ENCODE measurements at places on chromosomes 7 and 10.

DNA sequence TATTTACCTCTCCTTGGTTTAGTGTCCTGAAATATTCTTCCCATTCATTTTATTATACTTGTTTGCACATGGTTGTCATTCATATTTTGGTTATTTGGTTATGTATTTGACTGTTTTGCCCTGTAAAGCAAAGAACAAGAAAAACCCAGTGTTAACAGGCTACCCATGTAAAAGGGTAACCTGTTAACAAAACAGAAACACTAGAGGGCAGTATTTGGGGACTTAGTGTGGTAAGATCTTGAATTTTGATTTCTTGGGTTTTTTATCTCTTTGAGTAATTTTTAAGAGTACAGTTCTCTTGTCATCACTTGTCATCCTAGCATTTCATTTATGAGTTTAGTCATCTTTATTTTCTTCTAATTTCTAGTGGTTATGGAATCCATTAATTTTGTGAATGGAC, 51.3 kb downstream of the POLL start:
- DNase-seq = no peak

GRCh38 chr7:120990468-120991118, 2.1 kb downstream of the CPED1 start:
- DNase-seq = no peak

DNA sequence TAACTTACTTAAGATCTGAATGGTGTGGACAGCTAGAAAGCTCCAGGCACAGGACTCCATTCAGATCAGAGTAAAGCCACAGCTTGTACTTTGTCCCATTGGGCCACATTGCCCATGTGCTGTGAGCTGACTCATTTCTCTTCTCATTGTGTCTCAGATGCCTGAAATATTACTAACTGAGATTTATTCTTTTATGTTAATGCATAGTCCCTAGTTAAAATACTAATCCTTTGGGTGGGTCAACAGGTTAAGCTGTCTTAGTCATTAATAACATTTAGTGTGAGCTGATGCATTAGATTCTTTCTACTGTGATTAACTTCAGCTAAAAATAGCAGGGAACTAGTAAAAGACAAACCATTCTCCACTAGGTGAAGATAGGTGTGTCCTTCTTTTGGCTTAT, 104.7 kb upstream of the ARMC3 start:
- no peak for DNase-seq

DNA sequence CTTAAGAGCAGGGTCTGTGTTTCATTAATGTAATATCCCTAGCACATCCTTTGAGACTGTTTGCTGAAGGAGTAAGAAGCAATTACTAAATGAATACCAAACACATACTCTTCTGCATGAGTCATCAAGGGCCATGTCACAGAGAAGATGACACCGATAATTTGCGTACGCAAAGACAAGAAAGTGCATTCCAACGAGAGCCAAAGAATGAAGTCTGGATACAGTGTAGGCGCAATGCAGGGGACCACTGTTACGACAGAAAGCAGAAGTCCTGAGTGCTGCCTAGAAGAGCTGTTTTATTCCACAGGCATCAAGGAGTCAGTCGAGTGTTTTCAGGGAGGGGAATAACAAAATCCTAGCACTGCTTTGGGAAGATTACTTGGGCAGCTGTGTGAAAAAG, 62.7 kb downstream of the VPS41 start:
- no peak for DNase-seq

DNA sequence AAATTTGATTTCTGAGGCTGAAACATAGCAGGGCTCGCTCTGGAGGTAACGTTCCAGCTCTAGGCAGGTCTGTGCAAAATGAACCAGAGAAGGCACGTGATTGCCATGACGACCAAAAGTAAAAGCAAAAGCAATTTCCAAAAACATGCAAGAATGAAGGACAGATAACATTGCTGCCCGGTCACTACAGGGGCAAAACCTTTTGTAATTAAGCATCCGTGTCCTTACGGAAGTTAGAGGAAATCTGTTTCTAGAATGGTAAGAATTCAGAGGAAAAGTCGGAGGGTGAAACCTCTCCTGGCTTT, 2.9 kb downstream of the KLF6 start:
- no peak for DNase-seq

GRCh38 chr10:91341686-91342085, 68.5 kb upstream of the HECTD2 start:
- DNase-seq = no peak

- DNase-seq = no peak
Measured at GRCh38 chr10:103709341-103709920, 145.9 kb downstream of the SH3PXD2A start.

GRCh38 chr7:111594602-111595001, 32.3 kb upstream of the IMMP2L start:
- no peak for DNase-seq

GRCh38 chr7:22542254-22542653, 42.3 kb upstream of the STEAP1B start:
- DNase-seq = no peak

DNA sequence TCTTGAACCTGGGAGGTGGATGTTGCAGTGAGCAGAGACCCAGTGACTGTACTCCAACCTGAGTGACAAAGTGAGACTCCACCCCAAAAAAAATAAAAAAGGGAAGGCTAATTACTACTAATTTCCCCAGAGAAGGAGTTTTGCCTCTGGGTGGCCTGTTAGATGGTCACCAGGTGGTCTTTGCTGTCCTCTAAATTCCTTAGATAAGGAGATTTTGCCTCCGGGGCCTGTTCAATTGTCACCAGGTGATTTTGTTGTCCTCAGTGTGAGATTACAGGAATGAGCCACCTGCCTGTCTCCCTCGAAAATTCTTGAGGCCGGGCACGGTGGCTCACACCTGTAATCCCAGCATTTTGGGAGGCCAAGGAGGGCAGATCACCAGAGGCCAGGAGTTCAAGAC, 24.4 kb upstream of the ZMIZ2 start:
- no peak for DNase-seq

DNA sequence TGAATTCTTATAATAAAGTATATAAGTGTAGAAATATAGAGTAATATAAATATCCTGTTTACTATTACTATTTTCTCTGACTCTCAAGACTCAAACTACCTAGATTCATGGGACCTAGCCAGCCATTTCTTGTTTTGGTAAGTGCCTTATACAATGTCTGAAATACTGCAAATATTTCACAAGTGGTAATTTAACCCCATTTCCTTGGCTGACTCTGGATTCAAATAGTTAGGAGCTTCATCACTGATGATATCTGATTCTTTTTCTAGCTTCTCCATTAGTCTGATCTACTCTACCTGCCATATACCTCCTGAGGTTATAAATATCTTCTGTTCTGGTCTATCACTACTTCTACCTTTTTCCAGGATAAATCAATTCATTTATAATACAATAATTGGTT, 6.4 kb upstream of the RALA start:
- no peak for DNase-seq

GRCh38 chr10:88129013-88129412, 265.6 kb downstream of the PTEN start:
- no peak for DNase-seq

DNA sequence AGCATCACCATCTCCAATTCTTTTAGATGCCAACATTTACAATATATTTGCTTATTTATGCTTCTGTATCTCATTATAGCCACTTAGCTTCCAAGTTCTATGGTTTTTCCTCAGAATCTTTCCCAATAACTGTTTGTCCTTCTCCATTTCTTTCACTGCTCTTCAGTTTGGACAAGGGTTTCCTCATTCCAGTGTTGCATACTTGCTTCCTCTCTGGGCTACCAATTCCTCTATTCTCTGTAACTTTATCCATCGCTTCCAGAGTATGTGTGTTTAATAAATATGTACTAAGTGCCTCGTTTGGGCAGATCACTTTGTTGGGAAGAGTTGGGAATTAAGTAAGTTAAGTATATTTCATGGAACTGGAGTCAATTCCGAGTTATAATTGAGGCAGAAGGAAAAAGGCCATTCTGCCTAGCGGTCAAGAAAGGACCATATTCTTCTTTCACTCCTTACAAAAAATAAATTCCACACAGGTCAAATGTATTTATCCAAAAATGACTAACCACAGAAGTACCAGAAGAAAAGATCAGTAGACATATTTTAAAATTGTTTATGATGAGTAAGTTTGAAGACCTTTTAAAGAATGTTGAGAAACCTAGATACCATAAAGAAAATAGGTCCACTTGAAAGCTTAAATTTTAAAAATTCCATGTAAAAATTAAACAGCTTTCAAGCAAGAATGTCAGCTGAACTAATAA, 10.8 kb downstream of the STAMBPL1 start:
- DNase-seq = no peak

GRCh38 chr10:121332829-121333765, 265.1 kb downstream of the FGFR2 start:
- DNase-seq = no peak

DNA sequence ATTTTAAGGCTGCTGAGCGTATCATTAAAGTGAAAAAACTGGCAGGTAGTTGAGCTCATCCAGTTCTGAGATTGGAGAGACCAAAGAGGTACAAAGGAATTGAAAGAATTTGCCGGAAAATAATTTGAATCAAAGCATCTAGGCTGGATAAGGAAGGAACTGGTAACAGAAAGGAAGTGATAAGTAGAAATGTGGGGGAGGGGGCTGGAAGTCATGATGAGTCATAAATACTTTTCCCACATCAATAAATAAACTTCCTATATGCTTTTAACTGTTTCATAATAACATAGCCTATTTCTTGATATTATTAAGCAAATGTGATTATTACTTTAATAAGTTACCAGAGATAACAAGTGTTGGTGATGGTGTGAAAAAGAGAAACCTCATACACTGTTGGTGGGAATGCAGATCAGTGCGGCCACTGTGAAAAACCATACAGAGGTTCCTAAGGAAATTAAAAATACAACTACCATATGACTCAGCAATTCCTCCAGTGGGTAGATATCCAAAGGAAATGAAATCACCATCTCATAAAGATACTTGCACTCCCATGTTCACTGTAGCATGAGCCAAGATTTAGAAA, 27.0 kb downstream of the ZNF438 start:
- DNase-seq = no peak

DNA sequence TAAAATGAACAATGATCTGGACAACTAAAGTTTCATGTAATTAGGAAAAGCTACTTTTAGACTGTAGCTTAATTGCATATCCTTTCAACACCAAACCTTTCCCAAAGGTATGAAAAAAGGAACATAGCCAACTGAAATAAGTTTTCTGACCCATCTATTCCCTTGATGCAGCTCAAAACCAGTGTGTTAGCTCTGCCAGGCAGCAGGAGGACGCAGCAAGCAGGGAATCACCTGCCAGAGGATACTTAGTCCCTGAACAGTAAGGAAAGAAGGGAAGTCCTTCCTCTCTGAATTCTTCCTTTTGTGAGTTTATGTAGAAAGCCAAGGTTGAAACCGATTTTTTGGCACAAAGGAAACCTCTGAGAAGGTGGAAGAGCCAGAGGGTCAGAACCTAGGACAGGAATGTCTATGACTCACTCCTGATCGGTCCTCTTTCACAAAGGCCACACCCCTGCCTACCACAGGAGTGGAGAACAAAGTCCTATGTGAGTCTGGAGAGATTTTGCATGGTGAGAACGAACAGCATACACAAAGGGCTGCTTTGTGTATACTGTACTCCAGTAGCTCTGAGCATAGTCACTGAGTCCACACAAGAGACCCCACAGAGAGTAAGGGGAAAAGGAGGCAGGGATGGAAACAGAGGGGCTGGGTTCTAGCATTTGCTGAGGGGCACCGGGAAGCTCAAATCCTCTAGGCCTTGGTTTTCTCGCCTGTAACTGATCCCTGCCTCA, 68.8 kb upstream of the GSDME start:
- DNase-seq = no peak

DNA sequence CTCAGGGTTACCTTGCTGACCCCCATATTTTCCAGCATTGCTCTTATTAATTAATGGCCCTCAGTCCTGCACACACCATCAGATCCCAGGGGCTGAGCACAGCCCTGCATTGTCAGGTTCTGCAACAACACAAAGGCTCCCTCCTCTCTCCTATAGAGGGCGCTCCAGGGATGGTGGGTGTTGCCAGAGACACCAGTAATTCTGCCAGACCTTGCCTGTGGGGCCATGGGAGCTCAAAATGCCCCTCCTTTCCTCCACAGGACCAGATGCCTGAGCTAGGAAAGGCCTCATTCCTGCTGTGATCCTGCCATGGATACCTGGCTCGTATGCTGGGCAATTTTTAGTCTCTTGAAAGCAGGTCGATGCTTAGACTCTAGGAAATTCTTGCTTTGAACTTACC, 42.8 kb upstream of the PRSS58 start:
- peak; percentile 42 for DNase-seq

- DNase-seq = peak; percentile 53
Measured at GRCh38 chr7:84497873-84498272, 303.3 kb upstream of the SEMA3A start.

DNA sequence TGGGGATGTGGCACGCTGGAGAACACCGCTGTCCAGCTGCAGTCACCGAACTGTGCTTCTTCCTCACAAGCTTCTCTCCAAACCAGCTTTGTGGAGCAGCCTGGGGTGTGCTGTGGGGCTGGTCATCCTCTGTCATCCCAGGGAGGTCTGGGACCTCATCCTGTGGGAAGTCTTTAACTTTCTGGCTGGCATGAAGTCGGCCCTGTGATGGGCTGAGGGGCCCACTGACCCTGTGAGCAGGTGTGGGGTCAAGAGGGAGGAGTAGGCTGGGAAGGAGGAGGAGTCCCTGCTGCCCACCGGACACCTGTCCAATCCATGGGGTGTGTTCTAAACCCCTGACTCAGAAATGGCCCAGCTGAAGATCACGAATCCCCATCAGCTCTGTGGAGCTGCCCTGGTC, 136.2 kb upstream of the SHH start:
- no peak for DNase-seq

DNA sequence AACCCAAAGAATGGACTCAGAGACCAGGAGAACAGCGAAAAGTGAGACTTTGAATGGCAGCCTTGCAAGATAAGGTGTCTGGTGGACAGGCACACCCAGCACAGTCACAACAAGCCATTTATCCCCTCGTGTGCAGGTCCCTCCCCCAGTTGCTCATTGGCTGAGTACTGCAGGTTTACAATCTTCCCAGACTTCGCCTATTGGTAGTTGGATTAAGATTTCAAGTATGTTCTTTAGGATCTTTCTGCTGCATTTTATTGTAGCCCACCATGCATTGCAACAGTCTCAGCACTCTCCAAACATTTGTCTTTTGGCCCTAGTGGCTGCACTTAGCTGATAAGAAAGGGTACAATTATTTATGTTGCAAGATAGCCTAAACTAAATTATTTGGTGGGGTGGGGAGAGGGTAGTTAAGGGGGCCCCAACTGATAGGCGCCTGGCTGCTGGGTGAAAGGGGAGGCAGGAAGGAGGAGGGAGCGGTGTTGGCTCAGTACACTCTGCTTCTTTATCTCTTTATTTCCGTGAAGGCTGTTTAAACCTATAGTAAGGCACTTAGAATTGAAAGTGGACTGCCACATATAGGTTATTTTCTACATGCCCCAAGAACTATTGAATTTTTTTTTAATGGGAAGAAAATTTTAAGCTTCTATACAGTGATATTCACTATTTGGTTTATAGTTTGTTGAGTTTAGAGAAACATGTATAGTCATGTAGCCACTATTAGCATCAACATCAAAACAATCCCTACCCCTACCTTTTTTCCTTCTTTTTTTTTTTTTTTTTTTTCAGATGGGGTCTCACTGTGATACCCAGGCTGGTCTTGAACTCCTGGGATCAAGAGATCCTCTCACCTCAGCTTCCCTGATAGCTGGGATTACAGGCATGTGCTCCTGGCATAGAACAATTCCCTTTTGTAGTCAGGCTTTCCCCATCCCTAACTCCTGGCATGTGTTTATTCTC, 54.2 kb downstream of the GUSB start:
- DNase-seq = no peak

- no peak for DNase-seq
Measured at GRCh38 chr10:71382757-71383156, 14.0 kb upstream of the CDH23 start.

- no peak for DNase-seq
Measured at GRCh38 chr7:2405601-2406345, 2.4 kb downstream of the CHST12 start.

GRCh38 chr7:154598396-154598795, 404.5 kb downstream of the PAXIP1 start:
- no peak for DNase-seq

Data from testis (tissue), 5 donors.